ENCODE measurements at places on chromosomes 2 and 18. TPM values are rescaled to one million over a fixed set of nuclear protein-coding genes. Genes with fewer than 3 reads are reported as not detected.

Gene DUSP2
- 25.1 TPM for total RNA-seq

Gene EFR3B
- total RNA-seq: 0.32 TPM

Gene PPM1B
- 108 TPM for total RNA-seq

Gene GCKR
- total RNA-seq: not detected

Gene OR6B2
- not detected for total RNA-seq

Gene TRABD2A
- total RNA-seq: 48.2 TPM

Gene POTEF
- total RNA-seq: not detected

Gene MRO
- not detected for total RNA-seq

DNA sequence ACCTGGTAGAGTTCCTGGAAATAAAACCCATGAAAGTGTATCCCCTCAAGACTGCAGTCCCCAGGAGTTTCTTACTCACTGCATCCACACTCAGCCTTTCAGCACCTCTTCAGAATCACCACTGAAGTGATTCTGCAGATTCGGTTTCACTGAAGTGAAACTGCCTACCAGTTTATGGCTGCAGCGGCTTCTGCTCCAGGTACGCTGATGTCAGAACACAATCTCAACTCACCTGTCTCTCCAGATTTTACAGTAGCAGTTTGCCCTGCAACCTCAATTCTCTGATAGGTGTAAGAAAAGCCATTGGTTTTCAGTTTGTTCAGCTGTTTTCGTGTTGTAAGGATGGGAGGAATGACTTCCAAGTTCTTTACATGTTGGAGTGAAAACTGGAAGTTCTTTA, 124.8 kb downstream of the TSN start:
- no peak for DNase-seq

- no peak for DNase-seq
Observed at GRCh38 chr18:10590412-10590811, 64.6 kb downstream of the NAPG start.

GRCh38 chr2:128307595-128307994, 11.1 kb downstream of the HS6ST1 start:
- DNase-seq: no peak

DNA sequence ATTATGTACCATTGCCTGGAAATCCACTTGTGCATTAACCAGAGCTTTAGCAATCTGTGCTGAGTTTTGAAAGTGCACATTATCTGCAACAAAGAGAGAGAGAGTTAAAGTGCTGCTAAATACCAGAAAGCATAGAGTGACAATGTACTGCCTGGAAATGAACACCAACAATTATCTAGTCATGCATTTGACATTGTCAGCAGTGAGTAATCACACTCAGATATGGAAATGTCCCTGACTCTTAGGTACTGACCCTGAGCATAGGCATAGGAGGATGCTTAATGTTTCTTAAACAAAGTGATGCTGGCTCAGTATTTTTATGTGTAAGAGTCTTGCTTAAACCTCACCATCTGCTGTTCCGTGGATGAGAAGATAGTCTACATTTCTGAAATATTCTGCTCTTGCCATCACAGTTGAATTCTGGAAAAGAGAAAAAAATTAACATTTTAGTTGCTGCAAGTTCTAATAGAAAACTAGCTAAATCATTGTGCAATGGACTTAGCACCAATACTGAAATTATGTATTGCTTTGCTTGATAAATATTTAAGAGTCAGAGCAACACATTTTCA, 20.8 kb upstream of the GCG start:
- no peak for DNase-seq

DNA sequence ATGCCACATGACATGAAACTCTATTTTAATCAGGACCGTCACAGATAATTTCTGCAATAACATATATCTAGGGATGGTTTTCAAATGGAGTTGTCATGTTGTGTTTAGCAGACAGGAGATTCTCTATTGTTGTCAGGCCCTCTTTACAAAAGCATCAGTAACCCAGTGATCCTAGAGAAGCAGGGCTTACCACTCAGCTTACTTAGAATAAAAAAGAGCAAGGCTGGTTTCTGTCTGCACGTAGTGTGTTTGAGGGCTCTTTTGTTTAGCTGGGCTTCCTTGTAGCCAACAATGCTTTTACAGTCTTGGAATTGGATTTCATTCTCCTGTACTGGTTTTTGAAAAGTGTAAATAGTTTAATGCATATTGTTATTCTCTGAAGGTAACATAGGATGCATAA, 210.5 kb upstream of the NRP2 start:
- no peak for DNase-seq

DNA sequence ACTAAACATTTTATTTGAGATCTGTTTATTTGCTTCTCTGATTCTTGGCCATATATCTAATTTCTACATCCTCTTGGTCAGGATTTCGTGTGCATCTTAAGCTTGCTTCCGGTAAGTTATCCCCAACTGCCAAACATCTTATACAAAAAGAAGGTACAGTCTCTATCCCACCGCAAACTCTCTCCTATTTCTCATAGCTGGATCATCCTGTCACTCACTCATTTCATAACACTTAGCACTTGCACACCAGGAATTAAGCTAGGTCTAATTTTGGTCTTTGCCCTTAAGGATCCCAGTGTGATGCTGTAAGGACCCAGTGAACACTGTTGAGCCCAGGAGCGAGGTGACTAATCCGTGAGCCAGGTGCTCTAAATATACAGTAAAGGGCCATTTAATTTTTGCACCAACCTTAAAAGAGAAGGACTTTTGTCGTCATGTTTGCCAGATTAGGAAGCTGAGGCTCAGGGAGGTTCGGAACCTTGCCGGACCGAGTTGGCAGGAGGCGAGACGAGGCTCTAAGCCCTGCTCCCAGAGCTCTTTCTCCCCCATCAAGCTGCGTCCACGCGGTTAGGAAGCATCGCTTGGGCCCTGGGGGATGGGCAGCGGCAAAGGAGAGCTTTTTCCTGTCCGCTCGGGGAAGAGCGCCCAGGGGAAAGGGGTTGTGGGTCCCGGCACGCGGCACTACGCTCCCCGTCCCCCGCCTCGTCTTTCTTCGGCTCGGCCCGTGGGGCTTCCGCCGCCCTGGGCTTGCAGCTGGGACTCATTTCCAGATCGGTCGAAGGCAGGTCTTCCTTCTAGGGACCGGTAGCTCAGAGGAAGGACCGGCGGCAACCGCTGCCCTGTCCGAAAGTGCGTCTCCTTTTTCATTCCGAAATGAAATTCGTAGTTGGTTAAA, 4.1 kb upstream of the ITPRIPL1 start:
- DNase-seq: peak; percentile 35

GRCh38 chr2:201496785-201497184, 45.2 kb downstream of the STRADB start:
- DNase-seq: no peak

DNA sequence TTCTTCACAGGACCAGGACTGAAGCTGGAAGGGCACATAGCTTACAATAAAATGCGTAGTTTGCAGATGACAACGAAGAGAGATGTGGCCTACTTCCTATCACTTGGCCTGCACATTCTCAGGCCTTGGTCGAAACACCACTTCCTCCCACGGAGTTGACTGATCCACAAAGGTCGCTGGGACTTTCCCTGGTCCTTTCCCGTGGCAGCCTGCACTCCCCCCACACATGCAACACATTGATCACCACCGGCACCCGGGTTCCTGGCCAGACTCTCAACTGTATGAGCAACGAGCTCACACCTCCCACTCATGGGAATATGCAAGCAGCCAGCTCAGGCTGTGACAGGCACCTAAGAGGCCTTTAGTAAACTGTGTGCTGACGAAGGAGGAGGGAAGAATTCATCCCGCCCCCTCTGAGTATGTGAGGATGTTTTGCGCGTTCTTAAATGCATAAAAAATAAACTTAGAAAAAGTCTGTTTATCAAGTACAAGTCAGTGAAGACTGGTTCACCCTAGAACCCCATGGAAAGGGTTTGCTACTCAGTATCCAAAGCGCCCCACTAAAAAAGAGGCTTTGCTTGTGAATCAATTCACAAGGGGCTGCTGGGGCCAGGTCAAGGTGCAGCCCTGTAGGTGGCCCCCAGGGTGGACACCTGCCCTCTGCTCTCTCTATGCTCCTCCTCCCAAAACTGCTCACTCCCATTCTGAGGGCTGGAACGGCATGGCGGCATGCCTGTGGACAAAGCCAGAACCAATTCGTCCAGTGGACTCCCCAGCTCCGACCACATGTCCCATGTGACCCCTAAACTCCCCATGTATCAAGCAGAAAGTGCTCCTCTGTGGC, 154.3 kb downstream of the EIPR1 start:
- no peak for DNase-seq

DNA sequence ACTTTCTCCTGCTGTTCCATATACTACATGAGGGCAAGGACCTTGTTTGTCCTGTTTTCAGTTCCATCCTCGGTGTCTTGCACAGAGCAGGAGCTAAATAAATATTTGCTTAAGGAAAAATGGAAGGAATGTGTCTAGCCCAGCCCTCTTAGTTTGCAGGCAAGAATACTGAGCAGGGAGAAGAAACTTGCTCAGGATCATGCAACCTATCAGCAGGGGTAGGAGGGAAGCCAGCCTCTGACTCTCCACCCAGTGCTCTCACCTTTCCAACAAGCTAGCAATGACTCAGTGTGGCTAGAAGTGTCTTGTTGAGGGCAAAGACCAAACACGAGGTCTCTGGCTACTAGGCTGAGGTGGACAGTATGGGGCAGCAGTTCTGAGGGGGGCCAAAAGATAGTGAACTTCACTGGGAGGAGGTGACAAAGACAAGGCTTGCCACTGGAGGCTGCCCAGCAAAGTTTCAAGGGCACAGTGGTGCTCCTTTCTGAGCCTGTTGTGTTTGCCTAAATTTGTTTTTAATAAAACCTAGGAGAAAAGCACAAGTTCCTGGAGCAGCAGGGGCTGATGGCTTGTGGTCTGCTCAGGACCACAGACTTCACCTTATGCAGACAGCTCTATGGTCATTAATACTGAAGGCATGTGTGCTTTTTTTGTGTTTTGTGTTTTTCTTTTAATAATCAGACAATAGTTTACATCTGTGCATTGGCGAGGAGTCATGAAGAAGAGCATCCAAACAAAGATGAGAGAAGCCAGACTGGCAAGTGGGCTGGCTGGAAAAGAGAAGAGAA, 49.1 kb upstream of the CTAGE1 start:
- no peak for DNase-seq

DNA sequence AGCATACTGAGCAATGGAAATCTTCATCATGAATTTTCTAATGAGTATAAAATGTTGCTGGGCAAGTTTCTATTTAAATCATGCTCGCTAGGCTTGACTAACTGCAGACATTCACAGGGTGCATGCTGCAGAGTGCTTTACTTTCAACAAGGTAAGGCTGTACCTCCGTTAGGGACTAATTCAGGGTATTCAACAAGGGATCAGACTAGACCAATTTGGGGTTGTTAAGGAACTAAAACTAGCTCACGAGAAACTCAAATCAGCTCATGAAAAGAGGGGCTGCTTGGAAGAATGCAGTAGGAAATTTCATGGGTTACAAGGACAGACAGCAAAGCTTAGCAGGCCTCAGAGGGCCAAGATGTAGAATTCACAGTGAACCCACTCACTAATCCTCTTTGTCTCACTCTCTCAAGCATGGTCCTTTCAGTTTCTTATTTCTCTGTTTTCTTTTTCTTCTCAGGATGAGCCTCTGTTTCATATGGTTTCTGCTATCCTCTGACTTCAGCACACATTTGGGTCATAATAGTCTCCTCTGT, 2.2 kb downstream of the MYO3B start:
- DNase-seq: no peak

- DNase-seq: no peak
Observed at GRCh38 chr2:26854283-26854827, 6.4 kb downstream of the DPYSL5 start.

- no peak for DNase-seq
Observed at GRCh38 chr2:45908316-45909170, 257.1 kb downstream of the PRKCE start.

DNA sequence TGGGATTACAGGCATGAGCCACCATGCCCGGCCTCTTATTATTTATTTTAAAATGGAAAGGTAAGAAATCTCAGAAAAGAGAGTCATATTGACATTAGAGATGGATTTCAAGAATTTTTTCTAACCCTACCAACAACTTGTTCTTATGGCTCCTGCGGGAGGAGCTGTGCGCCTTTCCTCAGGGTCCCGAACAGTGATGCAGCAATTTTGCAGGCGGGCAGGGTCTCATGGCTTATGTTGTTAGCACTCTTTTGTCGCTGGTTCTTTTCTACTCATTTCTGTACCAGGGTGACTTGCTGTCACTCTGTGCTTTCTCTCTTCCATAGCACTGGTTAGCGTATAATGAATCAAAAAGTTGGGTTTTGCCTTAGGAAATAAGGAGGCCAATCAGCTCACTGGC, 148.8 kb upstream of the DLGAP1 start:
- no peak for DNase-seq

GRCh38 chr2:216450784-216451183, 38.5 kb downstream of the SMARCAL1 start:
- DNase-seq: no peak

GRCh38 chr2:33579227-33579626, 19.9 kb downstream of the FAM98A start:
- no peak for DNase-seq

- DNase-seq: no peak
Observed at GRCh38 chr2:71070294-71071093, 2.0 kb downstream of the NAGK start.

DNA sequence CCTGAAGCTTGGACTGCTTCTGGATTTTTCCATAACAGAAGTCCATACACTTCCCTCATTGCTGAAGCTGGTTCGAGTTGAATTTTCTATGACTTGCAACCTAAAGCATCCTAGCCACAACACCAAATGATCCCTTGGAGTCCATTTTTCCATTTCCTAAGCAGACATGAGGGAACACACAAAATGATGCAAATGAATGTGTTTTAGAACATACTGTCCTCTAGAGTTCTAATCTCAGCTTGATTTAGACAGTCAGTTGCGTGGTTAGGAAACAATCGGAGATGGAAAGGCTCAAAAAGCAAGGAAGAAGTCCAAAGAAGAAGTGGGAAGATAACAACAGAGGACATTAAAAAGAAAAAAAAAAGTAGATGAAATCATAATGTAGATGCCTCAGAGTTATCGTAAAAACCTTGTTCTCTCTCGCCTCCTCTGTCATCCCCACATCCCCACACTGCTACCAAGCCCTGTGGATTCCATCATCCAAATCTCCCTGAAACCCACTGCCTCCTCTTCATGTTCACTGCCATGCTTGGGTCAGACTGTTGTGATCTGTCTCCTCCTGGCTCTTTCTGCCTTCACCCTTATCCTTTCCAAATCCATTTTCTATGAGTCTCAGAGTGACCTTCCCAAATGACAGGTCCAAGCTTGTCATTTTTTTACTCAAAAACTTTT, 58.4 kb downstream of the TMEM247 start:
- DNase-seq: no peak

DNA sequence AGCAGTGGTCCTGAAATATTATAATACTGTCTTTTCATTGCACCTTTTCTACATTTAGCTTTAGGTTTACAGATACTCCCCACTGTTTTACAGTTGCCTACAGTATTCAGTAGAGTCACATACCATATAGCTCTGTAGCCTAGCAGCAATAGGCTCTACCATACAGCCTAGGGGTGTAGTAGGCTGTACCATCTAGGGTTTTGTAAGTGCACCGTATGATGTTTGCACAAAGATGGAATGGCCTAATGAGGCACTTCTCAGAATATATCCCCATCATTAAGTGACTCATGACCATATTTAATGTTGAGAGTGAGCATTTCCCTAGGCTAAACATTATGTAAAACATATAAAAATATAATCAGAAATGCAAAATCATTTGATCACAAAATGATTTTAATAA, 511.3 kb upstream of the RAB12 start:
- no peak for DNase-seq
